ENCODE measurements at places on chromosomes 5 and 9.
A peak's percentile ranks its signal among the peaks of the same experiment; 100 is the strongest.

GRCh38 chr5:151183456-151184245, 26.1 kb upstream of the ANXA6 start:
- DNase-seq, result peak; percentile 53

- no peak for DNase-seq
Observed at GRCh38 chr5:156124708-156125107, 202.3 kb upstream of the SGCD start.

DNA sequence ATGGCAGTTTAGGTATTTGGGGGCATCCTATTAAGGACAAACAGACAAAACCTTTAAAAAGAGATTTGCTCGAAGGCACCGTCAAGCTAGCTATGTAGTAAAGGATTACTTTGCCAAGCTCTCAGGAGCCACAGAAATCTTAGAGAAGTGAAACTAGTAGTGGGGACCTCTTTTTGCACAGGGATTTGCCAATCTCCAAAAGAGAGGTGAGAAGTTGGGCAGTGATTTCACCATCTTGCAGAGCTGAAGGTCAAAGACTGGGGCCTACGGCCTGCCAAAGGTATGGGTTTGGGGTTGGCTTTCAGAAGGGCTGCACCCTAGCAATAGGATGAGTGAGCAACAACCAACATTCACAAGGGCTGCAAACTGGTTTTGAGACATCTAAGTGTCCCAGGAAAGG, 1.6 kb upstream of the FCN1 start:
- DNase-seq, result no peak

DNA sequence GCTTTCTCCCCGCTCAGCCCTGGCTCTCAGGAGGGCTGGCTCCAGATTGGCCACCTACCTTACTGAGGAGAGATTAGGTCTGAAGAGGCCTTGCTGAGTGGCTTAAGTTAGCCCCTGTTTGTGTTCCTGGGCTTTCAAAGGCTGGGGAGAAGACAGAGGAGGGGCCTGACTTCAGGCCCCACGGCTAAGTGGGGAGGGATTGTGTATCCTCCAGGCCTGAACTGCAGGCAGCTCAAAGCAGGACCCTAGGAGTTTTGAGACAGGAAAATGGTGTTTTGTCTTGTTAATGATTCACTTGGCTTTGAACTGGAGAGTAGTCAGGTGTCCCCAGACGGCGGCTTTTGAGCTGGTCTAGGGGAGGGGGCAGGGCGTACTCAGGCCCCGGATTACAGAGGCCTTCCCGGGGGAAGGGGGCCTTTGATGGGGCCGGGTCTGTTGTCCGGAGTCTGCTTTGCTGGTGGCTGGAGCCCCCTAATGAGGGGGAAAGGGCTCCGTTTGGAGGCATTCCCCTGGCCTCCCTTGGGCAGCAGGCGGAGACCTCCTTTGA, 162.0 kb upstream of the SMIM23 start:
- DNase-seq, result no peak

GRCh38 chr5:148807851-148808250, 18.6 kb upstream of the ADRB2 start:
- no peak for DNase-seq

GRCh38 chr9:131483319-131484050, 19.2 kb upstream of the POMT1 start:
- DNase-seq, result no peak

DNA sequence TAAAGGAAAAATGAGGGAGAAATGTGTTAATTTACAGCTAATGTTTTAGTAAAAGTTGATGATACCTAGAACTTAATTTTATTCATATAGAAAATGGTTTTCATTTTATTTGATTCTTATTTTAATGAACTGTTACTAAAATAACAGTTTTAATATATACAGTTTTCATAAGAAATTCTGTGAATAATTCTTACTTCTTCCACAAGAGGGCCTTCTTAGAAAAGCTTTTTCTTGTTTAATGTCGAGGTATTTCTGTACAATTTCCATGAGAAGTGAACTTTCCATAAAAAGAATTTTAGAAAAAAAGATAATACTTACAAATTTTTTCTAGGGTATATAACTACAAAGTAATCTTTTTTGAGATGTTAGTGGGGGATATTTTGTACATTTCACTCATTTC, 73.9 kb downstream of the KLF9 start:
- DNase-seq, result no peak

GRCh38 chr5:170149206-170149515, 43.5 kb downstream of the FOXI1 start:
- no peak for DNase-seq

DNA sequence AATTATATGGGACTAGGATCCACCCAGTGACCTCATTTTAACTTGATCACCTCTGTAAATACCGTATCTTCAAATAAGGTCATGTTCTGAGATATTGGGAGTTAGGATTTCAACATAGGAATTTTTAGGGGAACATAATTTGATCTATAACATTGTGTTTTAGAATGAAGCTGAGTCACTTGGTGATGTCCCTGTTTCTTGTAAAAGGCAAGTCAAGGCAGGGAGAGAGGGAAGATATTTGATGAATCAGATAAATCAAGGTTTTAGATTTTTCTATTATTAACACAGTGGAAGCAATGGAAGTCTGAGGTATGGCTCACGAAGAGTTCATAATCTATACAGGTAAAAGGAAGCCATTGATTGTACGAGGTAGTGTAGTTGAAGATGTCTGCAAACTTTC, 11.8 kb upstream of the GPR151 start:
- no peak for DNase-seq

GRCh38 chr9:109244179-109245132, 76.4 kb downstream of the EPB41L4B start:
- DNase-seq, result peak; percentile 60

DNA sequence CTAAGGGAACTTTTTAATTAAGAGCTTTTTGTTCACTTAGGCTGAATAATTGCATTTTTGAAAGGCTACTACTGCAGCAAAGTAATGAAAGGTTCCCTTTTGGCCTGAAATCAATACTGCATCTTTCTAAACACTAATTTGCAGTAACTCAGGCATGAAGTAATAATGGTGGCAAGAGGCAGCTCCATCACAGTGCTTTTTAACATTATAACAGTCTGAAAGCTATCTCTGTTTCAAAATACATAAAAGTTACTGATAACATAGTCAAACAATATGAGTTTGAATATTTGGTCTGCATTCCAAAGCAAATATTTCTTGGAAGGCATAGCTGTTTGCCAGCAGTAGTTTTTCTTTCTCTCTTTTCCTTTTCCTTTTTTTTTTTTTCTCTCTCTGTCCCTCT, 113.4 kb downstream of the FBN2 start:
- no peak for DNase-seq

DNA sequence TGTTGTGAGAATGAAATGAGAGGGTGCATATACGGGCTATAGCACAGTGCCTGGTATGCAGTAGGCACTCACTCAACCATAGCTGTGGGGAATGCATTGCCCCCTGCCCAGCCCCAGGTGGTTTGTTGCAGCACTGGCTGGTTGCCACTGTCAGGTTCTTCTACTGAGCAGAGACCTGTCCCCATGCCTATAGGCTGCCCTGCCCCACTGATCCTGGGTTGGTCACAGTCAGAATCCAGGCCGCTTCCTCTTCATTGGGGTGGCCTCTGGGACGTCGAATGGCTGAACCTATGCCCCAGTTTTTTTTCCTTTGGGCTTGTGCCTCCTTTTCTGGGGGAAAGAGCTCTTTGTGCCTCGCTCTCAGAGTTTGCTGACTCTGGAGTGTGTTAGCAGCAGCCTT, 74.6 kb downstream of the RGS3 start:
- DNase-seq, result no peak
